Urinary bladder (tissue), 4 donors: ENCODE measurements at places on chromosomes 7 and 10.
A peak's percentile ranks its signal among the peaks of the same experiment; 100 is the strongest.

DNA sequence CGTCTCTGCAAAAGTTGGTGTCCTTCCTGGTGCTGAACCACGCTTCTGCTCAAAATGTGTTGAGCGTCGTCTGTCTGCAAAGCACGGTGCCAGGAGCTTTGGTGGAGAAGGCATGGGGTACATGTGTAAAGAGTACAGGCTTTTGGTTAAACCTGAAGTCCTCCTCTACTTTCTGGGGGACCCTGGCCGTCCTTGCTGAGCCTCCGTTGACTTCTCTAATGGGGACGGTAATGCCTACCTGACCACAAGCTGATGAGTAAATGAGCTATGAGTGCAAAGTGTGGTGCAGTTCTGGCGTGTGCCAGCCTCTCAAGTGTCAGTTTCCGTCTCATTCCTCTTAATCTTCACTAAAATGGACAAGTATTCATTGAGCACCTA, 527 bp upstream of the HERPUD2 start:
- DNase-seq, result no peak

DNA sequence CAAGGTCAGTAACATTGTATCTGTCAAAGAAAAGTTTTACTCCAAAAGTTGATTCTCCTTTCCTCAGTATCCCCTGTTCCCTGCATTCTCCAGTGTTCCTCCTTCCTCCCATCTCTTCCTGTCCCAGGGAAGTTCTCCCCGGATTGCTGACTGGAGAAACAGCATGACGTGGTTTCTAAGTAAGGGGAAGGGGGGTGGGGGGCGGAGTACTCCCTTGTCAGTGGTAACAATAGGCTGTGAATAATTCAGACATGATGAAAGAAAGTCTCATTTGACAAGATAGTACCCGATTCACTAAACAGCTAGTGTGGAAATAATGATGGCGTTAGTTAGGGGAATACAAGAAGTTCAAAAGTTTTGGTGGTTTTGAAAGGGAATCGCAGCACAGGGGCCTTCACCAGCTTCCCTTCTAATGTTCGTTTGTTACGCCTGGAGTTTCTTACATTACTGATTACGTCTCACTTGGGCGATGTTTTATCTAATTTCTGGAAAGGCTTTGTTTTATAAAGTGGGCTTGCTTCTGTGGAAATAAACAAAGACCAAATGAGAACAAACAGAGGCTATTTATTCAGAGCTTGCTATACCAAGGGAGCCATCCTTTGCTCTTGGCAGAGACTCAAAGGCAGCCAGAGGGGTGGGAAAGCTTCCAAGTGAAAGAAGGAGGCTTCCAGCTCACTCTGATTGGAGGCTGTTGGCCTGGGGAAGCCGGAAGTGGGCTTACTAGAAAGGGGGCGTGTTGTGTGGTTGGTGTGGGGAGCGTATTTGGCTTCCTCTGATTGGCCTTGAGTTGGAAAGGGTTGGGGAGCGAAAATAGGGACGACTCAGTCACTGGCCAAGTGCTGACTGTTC, 453.7 kb downstream of the SDK1 start:
- DNase-seq, result no peak

DNA sequence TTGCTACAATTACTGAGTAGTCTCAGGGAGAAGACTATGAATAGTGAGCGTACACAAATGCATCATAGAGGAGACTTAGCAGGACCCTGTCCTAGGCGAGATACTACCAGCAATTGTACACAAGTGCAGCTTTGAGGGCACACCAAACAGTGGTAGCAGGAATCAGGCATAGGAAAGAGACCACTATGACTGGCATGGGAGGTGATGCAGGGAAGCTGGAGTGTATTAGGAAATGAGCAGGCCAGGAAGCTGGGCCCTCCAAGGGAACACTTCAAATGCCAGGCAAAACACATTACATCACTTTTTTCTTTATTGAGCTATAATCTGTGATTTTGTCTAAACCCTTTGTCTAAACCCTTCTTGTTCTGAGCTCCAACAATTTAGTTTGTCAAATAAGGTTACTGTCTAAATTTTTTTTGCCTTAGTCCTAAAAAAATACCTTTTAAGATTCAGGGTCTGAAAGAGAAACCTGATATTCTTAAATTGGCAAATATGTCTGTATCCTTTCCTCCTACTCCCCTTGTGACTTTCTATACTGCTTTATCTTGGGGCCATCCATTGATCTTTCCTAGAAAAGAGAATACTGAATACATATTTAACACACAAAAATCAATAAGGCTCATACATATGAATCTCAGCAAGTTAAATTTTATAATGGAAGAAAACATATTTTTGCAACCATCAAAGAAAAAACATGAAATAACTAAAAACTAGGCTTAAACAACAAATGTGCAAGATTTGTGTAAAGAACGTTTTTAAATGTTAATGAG, 193.8 kb upstream of the PHYHIPL start:
- no peak for DNase-seq

GRCh38 chr10:49184642-49185111, 3.5 kb downstream of the TMEM273 start:
- no peak for DNase-seq

GRCh38 chr10:21919117-21919516, 84.4 kb downstream of the DNAJC1 start:
- no peak for DNase-seq

DNA sequence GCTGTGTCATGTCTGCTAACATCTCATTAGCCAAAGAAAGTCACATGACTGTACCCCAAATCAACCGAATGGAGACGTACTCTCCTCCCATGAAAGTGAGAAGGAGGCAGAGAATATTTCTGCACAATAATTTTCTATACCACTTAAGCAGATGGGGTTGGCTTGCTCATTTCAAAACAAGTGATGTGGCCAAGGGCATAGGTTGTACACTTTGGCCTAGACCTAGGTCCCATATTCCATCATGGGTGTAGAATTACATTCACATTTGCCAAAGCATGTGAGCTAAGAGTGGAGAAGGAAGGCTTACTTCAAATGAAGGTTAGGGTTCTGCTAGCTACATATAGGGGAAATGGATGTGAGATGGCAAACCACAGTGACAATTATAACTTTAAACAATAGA, 83.0 kb downstream of the ZNF365 start:
- no peak for DNase-seq

DNA sequence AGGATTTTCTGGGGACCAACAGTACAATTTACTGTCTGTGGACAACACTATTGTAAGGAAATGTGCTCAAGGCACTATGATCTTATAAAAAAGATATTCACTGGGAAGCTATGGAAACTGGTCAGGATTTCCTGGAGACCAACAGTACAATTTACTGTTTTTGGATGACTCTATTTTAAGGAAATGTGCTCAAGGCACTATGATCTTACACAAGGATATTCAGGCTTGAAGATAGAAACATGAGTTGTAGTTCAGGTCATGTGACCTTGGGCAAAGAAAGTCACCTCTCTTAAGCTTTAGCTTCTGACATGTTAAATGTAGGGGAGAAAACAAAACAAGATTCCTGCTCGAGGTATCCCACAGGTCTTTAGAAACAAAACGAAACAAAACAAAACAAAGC, 1.7 kb upstream of the ITPRID1 start:
- no peak for DNase-seq

- no peak for DNase-seq
Measured at GRCh38 chr7:3043544-3044371, at the start of gene CARD11. CARD11 (minus strand) TSS chr7:3043867; CDS start chr7:2958506, 85,361 bp downstream.

- DNase-seq, result no peak
Measured at GRCh38 chr7:66847879-66848790, 72.9 kb upstream of the TMEM248 start.

- no peak for DNase-seq
Measured at GRCh38 chr10:103736044-103736443, 119.3 kb downstream of the SH3PXD2A start.

DNA sequence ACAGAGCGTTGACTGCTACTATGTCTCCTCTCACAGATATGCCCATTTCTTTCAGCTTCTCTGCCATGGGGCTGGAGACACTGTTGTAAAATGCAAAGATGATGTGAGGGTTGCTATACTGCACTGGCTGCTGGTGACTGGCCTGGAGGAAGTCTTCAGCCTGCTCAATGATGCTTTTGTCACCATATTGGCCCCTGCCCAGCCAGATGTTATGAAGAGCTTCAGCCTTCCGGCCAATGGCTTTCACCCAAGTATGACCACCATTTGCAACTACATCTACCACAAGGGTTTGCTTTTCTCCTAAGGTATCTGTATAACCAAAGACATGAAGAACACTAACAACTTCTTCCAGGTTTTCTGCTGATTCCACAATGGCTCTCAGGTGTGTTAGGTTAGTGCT, 1.6 kb downstream of the C7orf25 start:
- DNase-seq, result no peak

GRCh38 chr7:152970481-152970880, 210.9 kb downstream of the ACTR3B start:
- no peak for DNase-seq

DNA sequence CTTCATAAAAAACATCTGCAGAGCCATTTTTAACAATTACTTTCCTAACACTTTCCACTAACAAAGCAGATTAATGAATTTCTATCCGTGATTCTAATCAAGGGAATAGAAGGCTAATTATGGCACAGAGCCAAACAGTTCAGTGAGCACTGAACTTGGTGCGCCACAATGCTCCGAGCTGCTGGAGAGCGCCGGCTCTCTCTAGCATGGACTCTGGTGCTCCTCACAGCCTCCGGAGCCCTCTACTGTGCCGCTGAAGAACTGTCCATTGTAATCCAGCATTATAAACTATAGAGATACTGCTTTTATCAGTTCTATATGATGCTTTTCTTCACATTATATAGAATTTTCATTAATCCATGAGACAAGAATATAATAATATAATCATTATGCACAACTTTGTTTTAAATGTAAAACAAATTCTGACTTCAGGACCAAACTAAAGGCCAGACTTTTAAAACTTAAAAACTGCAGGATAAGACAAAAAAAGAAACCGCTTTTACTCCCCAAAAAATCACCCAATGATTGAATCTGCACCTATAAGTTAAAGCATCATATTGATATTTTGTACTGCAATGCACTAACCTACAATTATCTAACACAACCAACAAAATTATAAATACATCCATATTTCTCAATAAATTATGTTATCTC, 123.6 kb downstream of the RNF32 start:
- DNase-seq, result peak; percentile 11

GRCh38 chr10:121595351-121595805, 2.9 kb downstream of the FGFR2 start:
- DNase-seq, result no peak

- no peak for DNase-seq
Measured at GRCh38 chr7:24227068-24227467, 56.9 kb upstream of the NPY start.

DNA sequence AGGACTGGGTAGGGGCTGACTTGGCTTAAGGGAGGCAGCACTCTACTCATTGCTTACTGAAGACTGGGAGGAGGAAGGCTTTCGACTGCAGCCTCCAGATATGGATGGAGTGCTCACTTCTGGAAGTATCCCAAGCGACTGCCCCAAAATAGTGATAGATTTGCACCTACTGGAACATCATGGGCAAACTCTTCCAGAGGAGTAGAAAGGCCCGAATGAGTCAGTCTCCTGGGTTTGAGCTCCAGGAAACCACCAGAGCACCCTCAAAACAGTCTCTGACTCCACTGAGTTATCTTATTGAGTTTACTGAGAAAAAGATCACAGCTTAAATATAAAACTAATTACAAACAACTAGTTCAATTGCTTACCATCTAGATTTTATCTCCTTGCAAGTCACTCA, 37.2 kb upstream of the PDLIM1 start:
- no peak for DNase-seq

DNA sequence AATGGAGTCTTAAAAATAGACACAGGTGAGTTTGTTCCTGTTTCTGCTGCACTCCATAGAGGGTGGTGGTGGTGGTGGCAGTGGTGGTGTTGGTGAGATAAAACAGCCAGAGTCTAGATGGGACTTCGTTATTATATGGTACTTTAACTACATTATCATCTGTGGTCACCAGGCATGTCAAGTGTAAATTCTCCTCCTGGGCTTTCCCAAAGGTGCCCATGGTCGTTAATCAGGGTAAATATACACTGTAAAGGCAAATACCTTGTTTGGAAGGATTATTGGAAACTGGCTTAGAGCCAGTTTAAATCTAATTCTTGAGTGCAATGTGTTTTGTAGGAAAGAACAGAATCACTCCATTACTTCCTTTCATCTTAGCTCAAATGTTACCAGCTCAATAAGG, 21.5 kb upstream of the COMMD3 start:
- no peak for DNase-seq

- peak; percentile 66 for DNase-seq
Measured at GRCh38 chr10:99654390-99655175, 4.7 kb upstream of the ENTPD7 start.

DNA sequence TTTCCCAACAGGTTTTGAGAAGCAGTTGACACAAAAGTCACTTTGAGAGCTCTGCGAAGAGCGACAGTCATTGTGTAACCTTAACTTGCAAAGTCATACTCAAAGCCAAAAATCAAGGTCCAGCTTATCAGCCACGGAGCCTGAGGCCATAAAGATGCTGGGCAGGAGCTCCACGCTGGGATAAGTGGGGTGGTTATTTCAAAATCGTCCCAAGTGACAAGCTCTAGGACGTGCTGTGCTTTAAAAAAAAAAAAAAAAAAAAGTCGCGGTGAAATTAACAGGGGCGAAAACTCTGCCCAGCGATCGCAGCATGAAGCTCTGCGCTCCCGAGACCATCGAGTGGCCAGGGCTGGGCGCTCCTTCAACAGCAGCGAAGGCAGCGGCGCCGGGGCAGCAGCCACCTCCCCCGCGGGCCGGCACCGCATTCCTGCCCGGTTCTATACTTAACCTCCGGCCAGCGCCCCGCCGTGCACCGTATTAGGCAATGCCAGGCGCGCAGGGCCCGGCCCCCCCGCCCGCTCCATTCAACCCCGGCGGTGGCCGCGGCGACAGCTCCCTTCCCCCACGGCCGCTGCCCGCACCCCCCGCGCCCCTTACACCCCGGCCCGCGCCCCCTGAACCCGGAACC, 657 bp downstream of the HACD1 start:
- DNase-seq, result no peak

- DNase-seq, result no peak
Measured at GRCh38 chr10:96650958-96651357, 64.1 kb upstream of the TM9SF3 start.

GRCh38 chr7:35908331-35909216, 107.7 kb downstream of the SEPTIN7 start:
- no peak for DNase-seq

GRCh38 chr10:108244443-108245228, 1080.1 kb upstream of the SORCS1 start:
- DNase-seq, result no peak

DNA sequence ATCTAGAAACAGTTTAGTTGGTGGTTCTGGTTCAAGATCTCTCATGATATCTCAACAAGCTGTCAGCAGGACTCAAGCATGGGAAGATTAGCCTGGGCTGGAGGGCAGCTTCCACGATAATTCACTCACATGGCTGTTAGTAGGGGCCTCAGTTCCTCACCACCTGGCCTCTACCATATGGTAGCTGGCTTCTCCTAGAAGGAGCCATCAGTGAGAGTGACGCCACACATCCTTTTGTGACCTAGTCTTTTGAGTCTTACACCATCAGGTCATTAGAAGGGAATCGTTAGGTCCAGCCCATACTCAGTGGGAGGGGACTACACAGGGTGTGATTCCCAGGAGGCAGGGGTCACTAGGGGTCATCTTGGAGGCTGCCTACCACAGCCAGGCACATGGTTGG, 239.3 kb upstream of the PLPP4 start:
- no peak for DNase-seq
